GM04503 (cell line): ENCODE measurements at places on chromosomes 5 and 9.

DNA sequence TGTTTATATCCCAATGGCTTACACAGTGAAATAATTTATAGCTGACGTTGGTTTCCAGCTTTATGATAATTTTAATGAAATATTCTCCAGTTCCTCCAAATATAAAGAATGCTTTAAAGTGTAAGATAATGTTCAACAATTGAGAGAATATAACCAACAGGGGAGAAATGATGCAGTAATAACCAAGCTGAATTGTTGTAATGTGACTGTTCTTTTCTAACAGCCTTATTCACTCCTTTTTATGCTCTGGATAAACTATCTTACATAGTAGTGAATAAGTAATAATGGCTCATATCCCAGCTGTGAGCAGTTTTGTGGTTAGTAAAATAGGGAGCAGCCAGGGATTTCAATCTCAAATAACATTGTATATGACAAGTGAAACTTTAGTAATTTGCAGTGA is 2348.7 kb upstream of the ACO1 start:
- DNase-seq, result no peak

DNA sequence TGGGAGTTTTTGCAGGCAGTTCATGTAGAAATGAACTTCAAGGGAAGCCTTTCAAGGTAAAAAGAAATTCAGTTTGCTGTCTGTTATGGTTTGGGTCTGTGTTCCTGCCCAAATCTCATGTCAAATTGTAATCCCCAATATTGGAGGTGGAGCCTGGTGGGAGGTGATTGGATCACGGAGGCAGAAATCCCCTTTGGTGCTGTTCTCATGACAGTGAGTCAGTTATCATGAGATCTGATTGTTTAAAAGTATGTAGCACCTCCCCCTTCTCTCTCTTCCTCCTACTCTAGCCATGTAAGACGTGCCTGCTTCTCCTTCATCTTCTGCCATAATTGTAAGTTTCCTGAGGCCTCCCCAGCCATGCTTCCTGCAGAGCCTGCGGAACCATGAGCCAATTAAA is 341.4 kb downstream of the ARHGEF28 start:
- no peak for DNase-seq

DNA sequence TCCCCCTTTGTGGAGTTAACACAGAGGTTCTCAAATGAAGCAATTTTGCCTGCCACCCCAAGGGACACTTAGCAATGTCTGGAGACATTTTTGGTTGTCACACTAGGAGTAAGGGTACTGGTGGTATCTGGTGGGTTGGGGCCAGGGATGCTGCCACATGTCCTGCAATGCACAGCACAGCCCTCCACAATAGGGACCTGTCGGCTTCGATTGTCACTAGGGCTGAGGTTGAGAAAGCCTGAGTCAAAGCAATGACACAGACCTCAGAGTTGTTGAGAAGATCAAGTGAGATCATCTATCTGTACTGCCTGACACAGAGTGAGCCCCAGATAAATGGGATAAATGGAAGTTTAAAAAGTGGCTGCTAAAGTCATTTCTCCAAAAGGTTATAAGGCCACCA is 249.2 kb upstream of the KLF4 start:
- DNase-seq, result peak; percentile 36

DNA sequence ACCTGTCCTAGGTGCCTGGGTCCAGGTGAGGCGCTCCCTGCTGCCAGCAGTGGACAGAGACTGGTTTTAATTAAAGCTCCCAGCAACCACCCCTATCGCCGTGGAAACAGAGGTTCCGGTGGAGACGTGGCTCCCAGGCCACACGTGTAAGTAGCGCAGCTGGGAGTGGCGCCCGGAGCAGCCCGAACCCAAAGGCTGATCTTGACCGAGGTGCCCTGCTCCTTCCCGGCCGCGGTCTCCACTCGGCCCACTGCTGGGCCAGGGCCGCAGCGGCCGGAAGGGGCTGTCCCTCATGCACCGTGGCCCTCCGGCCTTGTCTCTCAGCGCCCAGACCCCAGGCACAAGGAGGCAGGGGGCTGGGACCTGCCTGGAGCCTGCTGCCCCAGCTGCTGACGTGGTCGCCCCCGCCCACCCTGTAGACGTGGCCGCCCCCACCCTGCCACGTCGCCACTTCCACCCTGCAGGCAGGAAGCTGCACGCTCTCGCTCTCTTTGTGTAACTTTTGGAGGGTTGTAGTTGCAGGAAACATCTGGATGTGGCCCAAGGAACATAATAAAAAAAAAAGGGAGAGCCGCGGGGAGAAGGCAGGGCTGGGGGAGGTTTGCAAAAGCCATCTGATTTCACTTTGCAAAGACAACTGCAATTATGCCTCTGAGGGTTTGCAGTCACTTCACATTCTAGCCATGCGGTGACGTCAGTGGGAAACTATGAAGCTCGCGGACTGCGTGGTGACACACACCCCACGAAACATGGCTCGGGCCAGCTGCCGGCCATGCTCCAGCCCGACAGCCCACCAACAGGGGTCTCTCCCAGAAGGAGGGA is 129.9 kb downstream of the RXRA start:
- peak; percentile 97 for DNase-seq

DNA sequence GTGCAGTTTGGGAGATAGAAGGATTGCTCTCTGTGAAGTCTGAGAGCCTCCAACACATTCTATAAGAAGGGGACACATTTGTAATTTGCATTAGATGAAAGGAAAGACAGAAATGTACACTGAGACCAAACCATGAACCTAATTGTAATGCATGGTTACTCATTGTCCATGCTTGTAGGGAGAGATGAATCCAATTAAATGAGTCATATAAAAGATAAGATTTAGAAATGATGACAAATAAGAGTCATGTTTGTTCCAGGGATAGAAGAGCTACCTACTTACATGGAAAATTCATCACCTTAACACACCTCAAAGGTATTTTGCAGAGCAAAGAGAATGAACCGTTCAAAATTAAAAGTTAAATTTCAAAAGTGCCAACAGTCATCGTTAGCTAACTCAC is 85.1 kb downstream of the FBXL7 start:
- no peak for DNase-seq

DNA sequence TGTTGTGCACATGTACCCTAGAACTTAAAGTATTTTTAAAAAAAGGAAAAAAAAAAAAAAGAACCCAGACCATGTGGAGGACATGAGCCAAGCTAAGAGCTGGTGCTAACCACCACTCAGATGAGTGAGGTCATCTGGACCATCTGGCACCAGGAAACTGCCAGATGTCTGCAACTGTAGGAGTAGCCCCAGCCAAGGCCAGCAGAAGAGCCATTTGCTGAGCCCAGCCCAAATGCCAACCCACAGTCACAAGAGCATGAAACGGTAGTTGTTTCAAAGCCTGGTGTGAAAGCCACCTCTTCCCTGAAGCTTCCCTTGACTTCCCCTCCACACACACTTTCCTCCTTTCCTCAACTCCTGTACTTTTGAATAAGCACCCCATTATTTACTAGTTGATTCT is 69.2 kb upstream of the FCN1 start:
- DNase-seq, result no peak

GRCh38 chr5:33167541-33167940 is 273.2 kb upstream of the TARS1 start:
- no peak for DNase-seq

DNA sequence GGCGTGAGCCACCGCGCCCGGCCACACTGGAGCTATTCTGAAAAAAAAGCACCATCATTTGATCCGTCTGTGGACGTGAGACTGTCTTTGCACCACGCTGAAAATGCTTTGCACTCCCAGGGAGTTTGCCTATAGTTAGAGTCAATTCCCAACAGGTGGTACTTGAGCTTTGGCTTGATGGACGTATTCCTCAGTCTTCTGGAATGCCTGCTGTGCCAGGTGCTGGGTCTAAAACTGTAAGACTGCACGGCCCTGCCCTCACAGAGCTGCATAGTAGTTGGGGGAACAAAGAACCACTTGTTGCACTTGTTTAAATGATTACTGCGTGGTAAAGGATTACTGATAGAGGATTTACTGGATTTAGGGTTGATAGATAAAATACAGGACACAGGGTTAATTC is 3.4 kb upstream of the CCNO start:
- no peak for DNase-seq

- no peak for DNase-seq
Measured at GRCh38 chr9:81690251-81690851, 1.0 kb upstream of the TLE1 start.

DNA sequence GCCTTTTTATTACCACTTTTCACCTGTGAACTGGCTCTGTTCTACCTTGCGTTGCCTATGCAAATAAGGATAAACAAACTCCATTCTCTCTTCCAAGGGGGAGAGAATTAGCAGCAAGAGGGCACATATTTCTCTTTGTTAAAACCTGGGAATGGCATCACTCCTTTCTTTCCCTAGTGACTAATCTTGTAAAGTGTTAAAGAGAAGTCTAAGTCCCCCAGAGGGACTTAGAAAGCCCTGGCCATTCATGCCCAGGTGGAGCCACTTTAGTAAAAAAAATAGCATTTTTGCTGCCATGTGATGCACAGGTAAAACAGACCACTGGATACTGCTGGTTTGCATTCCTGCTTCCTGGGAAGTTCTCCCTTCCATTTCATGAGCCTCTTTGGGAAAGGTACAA is 148.4 kb downstream of the MAN2A1 start:
- DNase-seq, result no peak

- DNase-seq, result no peak
Measured at GRCh38 chr9:116569111-116569510, 118.0 kb upstream of the TRIM32 start.

DNA sequence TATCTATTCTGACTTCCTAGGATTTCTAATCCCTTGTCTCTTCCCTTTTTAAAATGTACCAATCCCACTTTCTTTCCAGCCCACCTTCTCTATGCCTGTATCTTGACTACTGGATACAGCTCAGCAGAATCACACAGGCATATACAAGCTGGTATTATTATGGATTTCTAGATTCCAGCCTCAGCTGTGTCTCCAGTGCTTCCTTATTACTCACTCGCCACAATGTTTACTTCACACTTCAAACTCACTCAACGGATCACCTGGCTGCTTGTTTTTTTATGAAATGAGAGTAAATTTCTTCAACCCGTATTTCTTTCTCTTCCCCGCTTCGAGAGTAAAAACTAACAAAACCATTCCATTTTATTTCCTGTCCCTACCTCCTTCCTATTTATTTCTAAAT is 38.8 kb downstream of the CWC27 start:
- no peak for DNase-seq

DNA sequence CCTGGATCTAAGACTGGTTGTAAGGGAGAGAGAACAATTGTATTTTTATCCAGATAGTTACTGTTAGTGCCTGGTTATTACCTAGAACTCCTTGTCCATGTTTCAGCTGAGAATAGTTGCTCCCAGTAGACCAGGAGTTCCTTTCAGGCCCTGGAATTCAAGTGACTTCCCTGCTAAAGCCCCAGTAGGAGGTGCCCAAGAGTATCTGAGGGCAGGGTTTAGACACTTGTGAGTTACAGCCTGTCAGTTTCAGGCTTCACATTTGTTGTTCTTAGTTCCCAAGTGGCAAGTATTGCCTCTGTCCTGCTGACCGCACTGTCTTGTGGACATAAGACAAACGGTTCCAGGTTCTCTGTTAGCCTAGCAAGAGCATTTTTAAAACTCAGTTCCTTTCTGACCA is 743.9 kb upstream of the SEMA6A start:
- DNase-seq, result no peak

GRCh38 chr5:66554884-66555283 is 41.3 kb upstream of the MAST4 start:
- DNase-seq, result no peak

GRCh38 chr5:131959906-131960305 is 14.4 kb upstream of the MEIKIN start:
- DNase-seq, result no peak

DNA sequence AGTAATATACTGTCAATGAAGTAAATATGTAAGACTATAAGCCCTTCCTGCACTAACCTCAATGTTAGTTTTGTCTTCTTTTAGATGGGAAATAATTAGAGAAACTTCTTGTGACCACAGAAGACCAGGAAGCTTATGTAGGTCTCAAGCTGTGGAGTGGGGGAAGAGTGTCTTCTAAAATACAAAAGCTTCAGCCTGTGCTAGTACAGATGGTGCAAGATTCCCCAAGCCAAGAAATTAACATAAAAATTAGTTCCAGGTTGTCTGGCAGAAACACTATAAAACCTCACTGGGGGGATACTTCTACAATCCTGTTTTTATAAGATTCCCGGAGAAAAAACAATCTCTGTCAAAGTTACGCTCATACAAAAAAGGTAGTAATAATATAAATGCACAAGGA is 103.6 kb downstream of the FNBP1 start:
- DNase-seq, result no peak

DNA sequence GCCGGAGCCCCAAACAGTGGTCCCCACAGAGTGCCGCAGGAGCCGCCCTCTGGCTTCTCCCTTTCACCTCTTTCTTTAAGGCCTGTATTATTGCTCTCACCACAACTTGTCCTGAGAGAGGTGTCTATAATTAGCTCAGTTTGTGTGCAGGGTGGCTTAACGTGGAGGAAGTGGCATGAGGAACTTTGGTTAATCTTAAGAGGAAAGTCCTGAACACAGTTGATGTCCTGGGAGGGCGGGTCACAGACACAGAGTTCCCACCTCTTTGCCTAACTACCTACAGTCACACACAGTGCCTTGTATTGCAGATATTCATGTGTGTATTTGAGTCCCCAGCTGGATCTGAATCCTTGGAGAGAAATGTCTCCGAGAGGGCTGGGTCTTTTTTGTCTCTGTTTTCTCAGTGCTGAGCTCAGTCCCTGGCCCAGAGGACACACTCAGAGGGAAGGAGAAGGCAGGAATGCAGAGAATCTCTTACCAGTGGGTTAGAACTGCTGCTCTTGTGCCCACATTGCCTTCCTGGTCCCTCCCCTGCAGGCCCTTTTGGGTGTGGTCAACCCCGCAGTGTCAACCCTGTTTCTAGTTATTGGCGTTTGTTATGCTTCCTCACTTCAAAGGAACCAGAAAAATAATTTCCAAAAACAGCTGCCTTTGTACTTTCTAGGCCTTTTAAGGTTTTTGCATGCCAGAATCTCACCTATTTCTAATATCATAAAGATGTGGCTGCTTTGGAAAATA is 392.5 kb downstream of the KDM4C start:
- no peak for DNase-seq

DNA sequence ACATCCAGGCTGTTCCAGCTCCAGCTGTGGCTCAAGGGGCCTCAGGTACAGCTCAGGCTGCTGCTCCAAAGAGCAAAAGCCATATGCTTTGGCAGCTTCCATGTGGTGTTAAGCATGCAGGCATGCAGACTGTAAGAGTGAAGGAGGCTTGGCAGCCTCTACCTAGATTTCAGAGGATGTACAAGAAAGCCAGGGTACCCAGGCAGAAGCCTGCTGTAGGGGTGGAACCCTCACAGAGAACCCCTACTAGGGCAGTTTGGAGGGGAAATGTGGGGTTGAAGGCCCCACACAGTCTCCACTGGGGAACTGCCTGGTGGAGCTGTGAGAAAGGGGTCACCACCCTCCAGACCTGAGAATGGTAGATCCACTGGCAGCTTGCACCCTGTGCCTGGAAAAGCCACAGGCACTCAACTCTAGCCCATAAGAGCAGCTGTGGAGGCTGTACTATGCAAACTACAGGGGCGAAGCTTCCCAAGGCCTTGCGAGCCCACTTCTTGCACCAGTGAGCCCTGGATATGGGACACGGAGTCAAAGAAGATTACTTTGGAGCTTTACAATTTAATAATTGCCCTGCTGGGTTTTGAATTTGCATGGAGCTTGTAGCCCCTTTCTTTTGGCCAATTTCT is 14.3 kb upstream of the SLC22A5 start:
- no peak for DNase-seq
